ENCODE measurements at places on chromosomes 16 and 17.

DNA sequence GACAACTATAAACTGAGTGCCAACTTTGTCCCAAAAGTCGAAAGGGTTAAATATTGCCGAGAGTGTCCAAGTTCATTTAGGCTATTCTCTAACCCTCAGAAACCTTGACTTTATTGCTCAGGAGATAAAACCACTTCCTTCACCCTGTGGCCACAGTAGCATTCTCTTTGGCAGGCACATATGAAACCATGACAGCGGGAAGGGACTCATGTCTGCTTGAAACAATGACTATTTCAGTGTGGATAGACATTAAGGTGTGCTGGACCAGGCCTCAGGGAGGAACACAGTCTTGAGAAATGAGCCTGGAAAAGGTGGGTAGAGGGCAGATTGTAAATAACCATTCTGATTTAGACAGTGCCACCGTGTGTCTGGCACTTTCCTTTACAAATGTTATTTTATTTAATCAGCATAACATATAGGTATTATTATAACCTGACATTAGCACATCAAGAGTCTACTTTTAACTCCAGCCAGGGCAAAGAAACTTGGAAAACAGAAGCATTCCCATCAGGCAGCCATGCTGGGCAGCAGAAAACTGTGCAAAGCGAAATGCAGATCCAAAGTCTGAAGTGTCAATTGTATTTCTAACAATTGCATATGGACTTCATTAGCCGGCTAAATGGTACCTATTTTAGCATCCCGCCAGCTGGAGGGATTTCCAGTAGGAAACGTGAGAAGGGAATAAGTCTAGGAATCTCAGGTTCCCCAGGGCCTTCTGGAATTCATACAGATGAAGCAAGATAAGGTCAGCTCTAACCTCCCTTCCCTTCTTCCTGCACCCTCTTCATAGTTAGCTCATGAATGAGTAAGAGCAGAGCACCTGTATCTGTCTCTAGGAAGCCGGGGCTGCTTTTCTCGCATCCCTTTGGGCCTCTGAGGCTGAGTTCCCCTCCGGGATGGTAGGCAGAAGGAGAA lies 212.8 kb upstream of the ELAC2 start:
- DNase-seq = no peak

GRCh38 chr17:77748436-77748835 lies 210.1 kb upstream of the TNRC6C start:
- DNase-seq = peak; percentile 7

DNA sequence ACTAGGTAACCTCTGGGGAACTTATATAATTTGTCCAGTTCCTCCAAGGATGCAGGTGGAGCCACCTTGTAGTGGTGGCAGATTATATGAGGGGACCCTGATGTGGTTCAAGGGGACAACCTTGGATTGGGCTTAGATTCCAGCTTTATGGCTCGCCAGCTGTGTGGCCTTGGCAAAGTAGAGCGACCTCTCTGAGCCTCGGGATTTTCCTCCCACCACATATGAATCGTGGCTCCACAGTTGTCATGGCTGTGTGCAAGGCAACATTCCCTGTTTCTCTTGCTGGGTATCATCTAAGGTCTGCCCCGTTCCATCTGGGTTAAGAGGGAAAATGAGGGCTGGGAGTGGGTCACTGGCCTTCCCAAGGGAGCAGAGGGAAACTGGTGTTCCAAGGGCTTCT lies 104.6 kb downstream of the RAB11FIP4 start:
- DNase-seq = no peak

- no peak for DNase-seq
Measured at GRCh38 chr16:84648595-84649510, 542 bp downstream of the KLHL36 start.

DNA sequence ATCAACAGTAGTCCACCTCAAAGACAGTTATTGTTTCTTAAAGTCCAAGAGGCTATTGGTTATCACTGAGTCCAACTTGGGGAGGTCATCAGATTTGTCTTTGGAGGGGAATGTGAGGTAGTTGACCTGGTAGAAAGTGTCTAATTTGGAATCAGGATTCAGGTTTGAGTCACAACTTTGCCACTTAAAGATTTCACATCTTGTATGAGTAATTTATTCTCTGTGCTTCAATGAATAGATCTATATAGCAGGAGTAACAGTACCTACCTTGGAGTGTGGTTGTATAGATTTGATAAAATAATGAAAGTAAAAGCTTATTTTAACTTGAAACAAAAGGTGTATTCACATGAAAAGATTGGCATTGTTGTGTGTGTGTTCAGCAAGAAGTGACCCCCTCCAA lies 119.3 kb upstream of the TBX2 start:
- no peak for DNase-seq

GRCh38 chr17:36578671-36579070 lies 13.0 kb upstream of the DHRS11 start:
- no peak for DNase-seq

DNA sequence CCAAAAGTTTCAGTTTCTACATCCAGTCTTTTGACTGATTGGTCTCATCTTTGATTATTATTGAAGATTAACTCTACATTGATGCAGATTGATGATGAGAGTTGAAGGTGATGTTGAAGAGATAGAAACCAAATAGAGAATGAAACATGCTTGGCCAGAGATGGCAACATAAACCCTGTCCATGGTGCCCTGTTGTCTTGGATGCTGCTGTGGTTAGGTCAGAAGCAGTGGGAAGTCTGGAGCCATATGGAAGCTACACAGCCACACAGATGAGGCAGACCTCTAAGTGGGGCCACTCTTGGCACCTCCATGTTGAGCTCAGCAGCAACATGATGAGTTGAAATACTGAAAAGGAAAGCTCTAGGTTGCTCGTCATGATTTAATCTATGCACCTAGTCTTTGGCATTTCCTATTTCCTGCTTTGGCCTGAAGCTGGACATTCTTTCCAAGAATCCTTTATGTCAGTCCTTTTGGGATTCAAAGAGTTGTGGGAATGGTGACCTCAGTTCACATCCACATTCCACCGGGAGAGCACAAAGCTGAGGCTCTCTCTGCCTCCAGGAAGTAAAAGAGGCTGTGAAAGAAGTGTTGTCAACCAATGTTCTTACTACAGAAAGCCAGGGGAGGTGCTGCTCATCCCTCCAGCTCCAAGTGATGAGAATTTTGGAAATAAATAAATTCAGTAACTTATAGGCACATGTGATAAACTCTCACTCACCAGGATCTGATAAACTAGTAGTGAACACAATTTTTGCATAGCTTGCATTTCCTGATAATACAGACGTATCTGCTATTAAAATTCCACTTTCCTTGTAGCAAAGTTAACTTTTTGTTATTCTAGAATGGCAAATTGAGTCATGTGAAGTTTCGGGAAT lies 127.7 kb upstream of the MAF start:
- DNase-seq = no peak

DNA sequence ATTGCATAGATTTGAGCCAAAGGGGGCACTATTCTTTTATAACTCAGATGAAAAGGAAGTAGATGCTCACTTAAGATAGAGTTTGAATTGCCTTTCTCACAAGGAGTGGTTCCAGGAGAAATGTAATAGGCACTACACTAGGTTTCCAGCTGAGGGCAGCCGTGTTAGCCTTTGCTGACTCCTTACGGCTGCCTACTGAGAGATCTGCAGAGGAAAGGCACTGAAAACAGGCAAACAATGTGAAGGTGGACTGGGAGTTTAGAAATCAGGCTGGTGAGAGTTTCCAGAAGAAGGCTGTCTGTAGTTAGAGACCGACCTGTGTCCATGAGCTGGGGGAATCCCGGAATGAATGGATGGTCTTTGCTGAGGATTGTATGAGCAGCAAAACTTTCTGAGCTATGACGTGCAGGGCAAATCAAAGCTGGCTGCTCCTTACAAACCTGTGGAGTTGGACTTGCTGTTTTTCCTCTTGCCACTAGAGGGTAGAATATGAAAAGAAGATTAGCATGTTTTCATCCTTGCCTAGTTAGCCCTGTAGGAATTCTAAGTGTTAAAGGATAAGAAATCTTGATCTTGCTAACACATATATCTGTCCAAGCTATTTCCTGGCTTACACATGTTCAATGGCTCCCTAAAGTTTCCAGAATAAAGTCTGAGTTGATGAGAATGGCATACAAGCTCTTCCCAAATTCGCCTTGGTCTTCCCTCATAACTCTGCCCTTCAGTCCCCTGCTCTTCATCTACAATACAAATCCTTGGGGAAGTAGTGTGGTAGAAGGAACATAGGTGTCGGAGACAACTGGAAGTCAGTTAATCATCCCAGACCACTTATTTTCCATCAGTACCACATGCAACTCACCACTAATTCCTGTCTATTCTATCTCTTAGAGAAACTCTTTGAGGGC lies 20.1 kb upstream of the TAOK1 start:
- peak; percentile 60 for DNase-seq

- DNase-seq = no peak
Measured at GRCh38 chr16:21167360-21167759, 8.9 kb downstream of the LDAF1 start.

- DNase-seq = no peak
Measured at GRCh38 chr17:15973016-15973415, 26.5 kb downstream of the ZSWIM7 start.

DNA sequence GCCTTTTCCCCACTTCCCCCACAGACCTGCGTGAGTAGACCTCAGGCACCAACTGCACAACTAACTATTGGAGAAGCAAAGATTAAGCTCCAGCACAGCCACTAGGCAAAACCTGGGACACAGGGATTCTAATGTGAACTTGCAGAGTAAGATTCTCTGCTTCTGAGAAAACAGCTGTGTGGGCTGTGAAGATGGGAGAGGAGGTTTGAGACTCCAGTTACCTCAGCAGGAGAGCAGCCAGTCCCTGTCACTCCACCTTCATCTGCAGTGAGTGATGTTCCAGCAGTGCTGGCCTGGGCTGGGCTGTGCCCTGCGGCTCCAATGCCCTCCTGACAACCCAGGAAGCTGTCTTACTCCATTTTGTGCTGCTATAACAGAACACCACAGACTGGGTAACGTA lies 18.0 kb upstream of the ABAT start:
- DNase-seq = no peak

- no peak for DNase-seq
Measured at GRCh38 chr17:48912476-48912875, 4.3 kb downstream of the UBE2Z start.

GRCh38 chr17:75774991-75775668 lies 9.5 kb upstream of the UNK start:
- DNase-seq = no peak

DNA sequence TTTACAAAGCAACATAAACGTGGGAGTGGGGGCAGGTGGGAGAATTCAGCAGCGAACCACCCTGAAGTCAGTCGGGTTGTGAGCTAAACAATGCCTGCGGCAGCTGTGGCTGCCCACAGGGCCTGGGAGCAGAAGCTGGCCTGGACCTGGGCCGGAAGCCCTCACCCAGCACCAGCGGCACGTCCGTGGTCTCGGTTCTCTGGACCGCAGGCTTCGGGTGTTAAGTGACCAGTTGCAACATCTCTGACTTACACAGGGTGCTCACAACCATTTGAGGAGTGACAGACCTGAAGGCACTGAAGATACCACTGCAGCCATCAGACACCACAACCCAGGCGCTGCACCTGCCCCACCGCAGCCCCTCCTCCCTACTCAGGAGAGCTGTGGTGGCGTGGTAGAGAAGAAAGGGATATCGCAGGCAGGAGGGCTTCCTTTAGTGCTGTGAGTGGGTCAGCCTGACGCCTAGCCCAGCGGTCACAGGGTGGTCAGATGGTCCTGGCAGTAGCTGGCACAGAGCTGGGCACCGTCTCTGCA lies 33.8 kb downstream of the CBFA2T3 start:
- DNase-seq = no peak

DNA sequence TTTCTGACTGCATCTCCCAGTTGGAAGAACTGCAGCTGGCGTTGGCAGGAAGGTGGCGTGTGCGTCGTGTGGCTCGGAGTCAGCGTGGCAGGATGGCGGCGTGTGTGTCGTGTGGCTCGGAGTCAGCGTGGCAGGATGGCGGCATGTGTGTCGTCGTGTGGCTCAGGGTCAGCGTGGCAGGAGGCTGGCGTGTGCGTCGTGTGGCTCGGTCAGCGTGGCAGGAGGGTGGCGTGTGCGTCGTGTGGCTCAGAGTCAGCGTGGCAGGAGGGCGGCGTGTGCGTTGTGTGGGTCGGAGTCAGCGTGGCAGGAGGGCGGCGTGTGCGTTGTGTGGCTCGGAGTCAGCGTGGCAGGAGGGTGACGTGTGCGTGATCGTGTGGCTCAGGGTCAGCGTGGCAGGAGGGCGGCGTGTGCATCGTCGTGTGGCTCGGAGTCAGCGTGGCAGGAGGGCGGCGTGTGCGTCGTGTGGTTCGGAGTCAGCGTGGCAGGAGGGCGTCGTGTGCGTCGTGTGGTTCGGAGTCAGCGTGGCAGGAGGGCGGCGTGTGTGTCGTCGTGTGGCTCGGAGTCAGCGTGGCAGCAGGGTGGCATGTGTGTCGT lies 38.3 kb downstream of the ZNF750 start:
- no peak for DNase-seq

DNA sequence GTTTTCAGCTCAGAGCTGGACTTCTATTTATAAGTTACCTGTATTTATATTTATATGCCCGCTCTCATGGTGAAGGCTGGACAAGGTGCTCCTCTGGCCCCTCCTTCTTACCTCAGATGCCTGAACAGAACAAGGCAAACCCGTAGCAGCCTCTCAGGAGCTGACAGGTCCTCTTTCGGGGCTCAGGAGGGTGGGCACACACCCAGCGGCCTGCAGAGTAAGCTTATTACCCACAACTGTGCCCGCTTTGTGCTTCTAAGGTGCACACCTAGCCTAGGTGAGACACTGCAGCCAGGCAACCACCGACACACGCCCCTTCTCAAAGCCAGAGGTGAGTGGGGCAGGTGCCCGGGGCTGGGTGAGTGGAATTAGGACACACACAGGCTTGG lies 5.3 kb downstream of the NKIRAS2 start:
- DNase-seq = no peak

GRCh38 chr16:28950648-28951409 lies at the start of gene NFATC2IP:
TSS of gene NFATC2IP (plus strand) at chr16:28950937. CDS start at chr16:28951012, 75 bp downstream.
- DNase-seq = peak; percentile 99

- no peak for DNase-seq
Measured at GRCh38 chr16:71230122-71230845, at the start of gene HYDIN. TSS of gene HYDIN (minus strand) at chr16:71230722. CDS start at chr16:71186895, 43,827 bp downstream.

DNA sequence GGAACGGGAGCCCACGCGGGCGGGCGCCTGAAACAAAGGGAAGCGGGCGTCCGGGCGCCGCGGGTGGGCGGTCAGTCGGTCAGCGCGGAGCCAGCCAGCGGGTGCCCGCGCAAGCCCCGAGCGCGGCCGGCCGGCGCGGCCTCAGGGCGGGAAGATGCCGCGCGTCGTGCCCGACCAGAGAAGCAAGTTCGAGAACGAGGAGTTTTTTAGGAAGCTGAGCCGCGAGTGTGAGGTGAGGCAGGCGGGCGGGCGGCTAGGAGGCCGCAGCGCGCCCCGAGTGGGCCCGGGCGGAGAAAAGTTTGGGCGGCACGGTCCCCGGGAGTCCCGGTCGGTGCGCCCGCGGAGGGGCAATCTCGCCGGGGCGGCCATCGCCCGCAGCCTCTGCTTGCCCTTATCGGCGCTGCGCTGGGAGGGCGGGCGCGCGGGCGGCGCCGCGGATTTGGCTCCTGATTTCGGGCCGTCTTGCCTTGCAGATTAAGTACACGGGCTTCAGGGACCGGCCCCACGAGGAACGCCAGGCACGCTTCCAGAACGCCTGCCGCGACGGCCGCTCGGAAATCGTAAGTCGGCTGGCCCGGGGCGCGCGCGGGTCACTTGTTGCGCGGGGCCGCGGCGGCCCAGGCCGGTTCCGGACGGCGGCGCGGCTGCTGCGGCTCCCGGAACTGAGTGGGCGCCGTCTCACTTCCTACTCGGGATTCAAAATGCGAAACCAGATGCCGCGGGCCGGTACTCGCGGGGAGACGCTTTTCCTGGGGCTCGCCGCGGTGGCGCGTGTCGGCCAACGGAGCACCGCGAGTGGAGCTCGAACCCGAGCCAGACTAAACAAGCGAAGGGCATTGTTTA lies 526 bp downstream of the CBFB start:
- peak; percentile 29 for DNase-seq

GRCh38 chr17:21814776-21815175 lies 122.5 kb downstream of the KCNJ18 start:
- no peak for DNase-seq

Measured in tibial nerve (tissue), 4 donors.